ENCODE measurements at places on chromosomes 11 and 22.

- DNase-seq, result peak; percentile 30
Measured at GRCh38 chr11:94941131-94941530, 32.2 kb downstream of the CWC15 start.

DNA sequence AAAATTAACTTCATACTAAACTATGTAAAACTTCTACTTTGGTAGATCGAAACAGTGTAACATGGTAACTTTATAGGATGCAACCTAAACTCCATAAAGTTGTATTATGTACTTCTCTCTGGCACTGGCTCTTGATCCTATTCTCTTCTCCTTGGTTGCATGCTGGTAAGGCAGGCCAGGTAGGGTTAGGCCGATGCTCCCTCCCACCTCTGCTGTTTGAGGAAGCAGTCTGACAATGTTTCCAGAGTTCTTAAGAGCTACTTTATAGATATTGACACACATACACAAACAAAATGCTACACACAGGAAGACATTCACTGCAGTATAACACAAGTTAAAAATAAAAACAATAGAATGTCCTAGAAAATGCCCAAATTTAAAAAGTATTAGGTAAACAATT lies 22.5 kb downstream of the CTSC start:
- no peak for DNase-seq

GRCh38 chr11:70671083-70671482 lies 272.8 kb downstream of the CTTN start:
- DNase-seq, result peak; percentile 47

DNA sequence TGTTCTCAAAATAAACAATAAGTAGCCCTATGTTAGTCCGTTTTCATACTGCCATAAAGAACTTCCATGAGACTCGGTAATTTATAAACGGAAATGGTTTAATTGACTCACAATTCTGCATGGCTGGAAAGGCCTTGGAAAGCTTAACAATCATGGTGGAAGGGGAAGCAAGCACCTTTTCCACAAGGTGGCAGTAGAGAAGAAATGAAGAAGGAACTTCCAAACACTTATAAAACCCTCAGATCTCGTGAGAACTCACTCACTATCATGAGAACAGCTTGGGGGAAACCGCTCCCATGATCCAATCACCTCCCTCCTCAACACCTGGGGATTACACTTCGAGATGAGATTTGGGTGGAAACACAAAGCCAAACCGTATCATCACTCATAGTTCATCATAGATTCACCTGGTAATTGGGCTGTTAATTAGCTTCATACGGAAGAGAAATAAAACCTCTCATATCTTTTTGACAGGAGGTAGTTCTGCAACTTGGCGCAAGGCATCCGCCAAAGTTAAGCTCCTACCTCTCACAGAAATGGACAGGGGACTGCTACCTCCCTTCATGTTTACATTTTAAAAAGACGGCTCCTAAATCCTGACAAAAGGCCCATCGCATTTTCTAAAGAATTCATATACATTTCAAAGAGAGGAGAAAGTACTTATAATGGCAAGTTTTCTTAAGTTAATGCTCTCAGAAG lies 49.0 kb downstream of the MUC15 start:
- peak; percentile 64 for DNase-seq

DNA sequence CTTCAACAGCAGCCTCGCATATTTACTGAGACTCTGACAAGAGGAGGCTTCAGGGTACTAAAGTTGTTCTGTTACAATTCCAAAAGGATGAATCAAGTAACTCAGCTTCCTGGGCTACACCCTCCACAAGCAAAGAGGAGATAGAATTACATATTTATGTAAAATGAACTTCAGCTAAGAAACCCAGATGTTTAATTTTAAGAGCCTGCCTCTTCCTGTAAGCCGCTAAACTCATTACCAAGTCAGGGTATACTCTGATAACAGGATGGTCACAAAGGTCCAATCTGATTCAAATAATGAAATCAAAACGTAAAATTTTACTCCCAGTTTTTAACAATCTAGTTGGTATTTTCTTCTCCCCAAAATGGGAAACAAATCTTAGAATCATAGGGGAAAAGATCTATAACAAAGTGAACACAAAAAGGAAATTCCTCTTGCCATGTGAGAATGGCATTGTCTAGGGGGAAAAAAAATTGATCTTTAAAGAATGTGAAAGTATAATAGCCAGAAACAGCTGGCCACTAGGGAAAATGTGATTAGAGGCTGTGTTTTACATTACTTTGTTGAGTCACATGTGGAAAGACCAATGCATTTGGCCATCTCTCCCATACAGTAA lies 30.9 kb downstream of the CHEK2 start:
- no peak for DNase-seq

DNA sequence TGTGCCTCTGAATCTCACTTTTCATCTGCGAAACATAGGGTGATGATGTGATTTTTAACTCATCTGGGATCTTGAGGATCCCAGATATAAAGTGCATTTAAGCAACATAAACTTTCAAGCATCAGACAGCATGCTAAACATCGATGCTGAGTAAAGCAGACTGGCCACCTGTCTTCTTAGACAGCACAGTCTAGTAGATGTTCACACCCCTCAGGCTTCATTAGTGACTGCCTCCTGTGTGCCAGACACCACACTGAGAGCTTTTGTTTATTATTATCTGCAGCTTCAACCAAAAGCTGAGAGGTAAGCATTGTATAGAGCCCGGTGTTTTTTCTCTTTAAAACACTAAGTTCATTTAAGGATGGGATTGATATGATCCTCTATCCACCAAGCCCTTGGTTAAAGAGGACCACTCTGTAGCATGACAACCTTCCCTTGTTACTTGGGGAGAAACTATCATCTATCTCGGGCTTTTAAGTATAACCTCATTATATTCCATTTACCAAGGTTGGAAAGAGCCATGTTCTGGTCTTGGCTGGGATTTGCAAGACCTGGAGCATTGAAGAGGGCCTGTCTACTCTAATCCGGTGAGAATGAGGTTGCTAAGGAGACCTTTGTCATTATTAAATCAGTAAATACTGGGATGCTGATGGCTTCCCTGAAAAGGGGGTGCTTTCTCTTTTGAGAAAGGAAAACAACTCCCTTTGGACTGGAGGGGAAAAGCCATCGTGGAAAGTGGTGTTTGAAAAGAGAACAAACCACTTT lies 114.2 kb upstream of the SEZ6L start:
- no peak for DNase-seq

GRCh38 chr11:116397602-116398084 lies 375.1 kb downstream of the BUD13 start:
- DNase-seq, result no peak

- DNase-seq, result no peak
Measured at GRCh38 chr11:10979529-10979928, 121.7 kb upstream of the ZBED5 start.

DNA sequence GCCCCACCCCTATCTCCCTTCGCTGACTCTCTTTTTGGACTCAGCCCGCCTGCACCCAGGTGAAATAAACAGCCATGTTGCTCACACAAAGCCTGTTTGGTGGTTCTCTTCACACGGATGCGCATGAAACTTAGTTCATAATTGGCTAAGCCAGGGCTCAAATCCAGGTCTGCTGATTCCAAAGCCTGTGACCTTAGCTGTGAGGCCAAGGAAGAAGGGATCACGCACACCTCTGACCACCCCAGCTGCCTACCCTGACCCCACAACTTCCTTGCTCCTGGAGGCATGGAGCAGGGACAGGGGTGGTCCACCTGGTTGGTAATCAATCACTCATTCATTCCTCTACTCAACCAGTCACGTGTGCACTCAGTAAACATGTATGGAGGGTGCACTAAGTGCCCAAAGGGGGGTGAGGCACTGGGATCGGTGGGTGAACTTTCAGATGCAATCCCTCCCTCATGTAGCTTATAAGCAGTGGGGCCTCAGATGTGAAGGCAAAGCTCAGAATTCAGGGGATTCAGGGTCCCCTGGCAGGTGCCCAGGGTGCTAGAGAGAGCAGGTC lies 10.3 kb downstream of the FXYD2 start:
- DNase-seq, result no peak

DNA sequence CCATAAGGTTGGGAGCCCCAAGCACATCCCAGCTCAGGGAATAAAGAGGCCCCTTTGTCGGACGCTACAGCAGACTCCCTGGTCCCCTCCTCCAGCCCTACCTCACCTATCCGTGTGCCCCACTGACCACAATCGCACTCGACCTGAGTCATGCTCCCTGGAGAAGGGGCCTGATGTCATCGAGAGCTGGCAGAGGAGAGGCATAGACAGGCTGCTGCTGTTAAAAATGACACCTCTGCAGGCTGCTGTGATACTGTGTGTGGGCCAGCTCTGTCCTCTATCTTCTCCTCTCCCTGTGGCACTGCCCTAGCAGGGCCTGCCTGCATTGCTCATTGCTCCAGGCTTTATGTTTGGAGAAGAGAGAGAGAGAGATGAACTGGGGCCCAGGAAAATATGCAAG lies 123.4 kb upstream of the SYT13 start:
- no peak for DNase-seq

- no peak for DNase-seq
Measured at GRCh38 chr11:64247729-64248531, 1.2 kb upstream of the PPP1R14B start.

DNA sequence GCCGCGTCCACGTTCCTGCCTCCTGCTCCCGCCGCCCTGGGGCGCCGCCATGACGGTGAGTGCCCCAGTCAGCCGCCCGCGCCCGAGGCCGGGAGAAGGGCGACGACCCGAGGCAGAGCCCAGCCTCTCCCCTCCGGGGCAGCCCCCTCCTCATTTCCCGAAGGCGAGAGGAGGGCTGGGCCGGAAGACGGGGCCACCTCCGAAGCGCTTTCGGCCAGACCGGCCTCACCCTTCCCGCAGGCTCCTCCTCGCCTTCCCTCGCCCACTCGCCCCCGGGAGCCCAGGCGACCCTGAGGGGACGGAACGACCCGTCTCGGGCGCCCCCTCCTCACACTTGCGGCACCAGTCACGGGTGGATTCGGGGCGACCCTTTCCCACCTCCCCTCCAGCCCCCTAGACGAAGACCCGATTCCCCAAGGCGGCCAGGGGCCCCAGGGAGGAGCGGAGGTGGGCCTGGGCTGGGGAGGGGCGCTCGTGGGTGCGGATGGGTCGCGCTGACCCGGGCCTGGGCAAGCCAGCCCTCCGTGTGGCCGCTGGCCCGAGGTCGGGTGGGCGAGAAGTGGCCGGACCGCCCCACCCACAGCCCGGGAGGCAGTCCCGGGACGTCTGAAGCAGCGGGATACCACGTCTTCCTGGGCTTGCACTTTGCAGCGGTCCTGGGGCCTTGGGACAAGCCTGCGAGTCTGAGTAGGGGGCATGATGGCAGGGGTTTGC lies 49.7 kb downstream of the TRIOBP start:
- DNase-seq, result no peak

DNA sequence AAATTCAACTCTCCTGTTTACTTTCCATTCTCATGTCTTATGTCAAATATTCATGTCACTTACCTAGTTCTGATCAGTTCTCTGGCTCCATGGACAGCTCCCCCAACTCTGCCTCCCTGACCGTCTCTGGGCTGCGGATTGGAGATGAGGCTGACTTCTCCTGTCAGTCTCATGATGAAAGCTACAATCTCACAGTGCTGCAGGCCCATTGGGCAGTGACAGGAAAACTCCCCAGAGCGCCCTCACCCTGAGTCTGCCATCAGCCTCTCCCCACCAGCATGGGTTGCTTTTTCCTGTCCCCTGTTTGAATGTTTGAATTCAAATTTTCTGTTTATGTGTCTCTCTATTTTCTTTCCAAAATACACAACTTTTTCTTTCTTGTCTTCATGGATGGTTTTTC lies 63.8 kb upstream of the TOP3B start:
- DNase-seq, result no peak

GRCh38 chr11:14861680-14862079 lies 30.4 kb downstream of the CYP2R1 start:
- no peak for DNase-seq

- DNase-seq, result no peak
Measured at GRCh38 chr11:21411104-21411503, 741.7 kb downstream of the NELL1 start.

GRCh38 chr22:50630376-50630775 lies 2.4 kb upstream of the ARSA start:
- no peak for DNase-seq

- no peak for DNase-seq
Measured at GRCh38 chr11:58573451-58574104, 2.1 kb downstream of the LPXN start.

- no peak for DNase-seq
Measured at GRCh38 chr11:105144887-105145286, 5.3 kb upstream of the CARD18 start.

DNA sequence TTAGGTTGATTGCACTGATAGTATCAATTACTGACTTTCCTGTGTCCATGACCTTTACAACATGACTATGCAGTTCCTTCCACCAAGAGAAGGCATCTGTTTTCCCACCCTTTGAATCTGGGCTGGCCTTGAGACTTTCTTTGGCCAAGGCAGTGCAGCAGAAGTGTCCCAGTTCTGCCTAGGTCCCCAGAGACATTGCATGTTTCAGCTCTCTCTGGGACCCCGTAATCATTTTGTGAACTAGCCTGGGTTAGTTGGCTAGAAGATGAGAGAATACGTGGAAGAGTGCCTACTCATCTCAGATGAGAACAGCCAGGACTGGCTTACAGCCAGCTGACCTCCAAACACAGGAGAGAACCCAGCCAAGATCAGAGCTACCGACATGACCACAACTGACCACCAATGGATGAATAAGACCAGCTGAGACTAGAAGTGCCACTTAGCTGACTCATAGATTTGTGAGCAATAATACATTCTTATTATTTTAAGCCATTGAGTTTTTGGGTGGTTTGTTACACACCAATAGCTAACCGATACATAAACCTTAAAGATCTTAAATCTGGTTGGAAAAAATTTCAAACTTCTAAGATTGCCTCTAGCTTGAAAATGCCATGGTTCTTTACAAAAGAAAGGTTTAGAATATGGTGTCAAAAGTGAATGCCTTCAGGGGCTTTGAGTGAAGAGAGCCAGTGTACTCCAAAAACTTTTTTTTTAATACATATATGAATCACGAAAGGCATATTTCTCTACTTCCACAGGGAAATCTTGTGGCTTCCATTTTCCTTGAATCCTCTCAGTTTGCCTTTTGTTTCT lies 145.2 kb downstream of the FBXO7 start:
- no peak for DNase-seq

- DNase-seq, result no peak
Measured at GRCh38 chr11:2940921-2941821, 12.0 kb upstream of the PHLDA2 start.

DNA sequence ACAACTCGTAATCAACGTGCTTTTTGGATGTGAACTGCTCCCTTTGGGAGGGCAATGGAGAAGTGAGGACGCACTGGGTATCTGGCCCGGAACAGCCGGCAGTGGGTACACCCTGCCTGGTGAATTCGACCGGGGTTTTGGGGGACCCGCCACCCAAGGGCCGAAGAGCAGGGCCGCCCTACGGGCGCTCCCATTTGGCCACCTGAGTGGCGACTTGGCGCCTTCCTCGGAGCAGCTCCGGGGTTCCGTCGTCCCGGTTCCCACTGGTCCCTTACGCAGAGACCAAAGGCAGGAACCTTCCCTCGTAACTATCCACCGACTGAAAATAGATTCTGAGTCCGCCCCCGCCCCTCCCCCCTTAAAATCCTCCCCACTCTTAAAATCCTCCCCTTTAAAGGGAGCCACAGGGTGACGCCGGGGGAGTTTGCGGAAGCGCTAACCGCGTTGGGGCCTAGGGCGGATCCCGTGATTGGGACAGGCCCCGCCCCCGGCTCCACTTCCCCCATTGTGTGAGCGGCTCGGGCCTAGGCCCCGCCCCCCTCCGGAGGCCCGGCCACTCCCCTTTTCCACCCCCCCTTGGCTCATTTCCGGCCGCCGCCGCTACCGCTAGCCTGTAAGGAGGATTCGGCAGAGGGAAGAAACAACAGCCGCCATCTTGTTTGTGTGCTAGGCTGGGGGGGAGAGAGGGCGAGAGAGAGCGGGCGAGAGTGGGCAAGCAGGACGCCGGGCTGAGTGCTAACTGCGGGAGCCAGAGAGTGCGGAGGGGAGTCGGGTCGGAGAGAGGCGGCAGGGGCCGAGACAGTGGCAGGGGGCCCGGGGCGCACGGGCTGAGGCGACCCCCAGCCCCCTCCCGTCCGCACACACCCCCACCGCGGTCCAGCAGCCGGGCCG lies 1.0 kb upstream of the EP300 start:
- DNase-seq, result peak; percentile 98

Measured in ELF-1 (cell line).